ENCODE measurements at places on chromosomes 6 and 20.
A peak's percentile ranks its signal among the peaks of the same experiment; 100 is the strongest.

DNA sequence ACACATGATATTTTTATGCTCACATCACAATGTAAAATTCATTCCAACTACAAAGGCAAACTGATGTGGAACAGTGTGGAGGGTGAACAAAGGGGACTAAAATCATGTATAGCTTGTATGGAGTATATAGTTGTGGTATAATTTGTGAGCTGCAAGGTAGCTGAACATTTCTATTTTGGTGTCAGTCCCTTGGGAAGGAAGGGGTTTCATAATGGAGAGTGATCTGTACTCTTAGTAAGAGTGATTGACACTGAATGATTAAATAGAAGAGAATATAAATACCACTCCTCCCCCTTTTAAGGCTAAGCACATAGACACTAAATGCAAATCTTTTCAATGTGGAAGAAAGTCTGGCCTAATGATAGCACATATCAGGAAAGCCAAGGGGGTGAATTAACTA lies 104.6 kb downstream of the POPDC3 start:
- no peak for DNase-seq

DNA sequence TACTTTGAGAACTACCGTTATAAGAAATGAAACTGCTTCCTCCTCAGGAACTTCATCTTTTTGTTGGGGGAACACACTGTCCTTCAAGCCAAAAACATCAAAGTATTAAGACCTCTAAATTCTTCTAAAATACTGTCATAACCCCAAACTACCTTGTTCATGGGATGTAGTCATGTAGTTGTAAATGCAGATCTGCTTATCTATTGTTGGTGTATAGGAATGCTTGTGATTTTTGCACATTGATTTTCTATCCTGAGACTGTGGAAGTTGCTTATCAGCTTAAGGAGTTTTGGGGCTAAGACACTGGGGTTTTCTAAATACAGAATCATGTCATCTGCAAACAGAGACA lies 282.9 kb upstream of the RUNX2 start:
- no peak for DNase-seq

DNA sequence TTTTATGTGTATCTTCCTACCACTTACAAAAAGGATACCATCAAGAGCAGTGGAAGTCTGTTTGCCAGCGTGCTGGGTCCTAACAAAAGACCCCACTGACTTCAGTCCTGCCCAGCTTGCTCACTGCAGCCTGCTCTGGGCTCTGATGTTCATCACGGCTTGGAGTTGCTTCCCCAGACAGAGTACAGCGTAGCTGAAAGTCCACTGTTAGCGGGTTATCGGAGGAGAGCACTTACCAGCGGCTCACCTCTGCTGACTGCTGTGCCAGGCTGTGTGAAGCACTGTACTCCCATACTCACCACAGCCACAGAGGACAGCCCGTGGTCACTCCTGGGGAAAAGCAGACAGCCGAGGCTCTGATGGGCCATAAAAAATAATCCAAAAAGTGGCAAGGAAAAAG lies 40.2 kb downstream of the CTCFL start:
- no peak for DNase-seq

DNA sequence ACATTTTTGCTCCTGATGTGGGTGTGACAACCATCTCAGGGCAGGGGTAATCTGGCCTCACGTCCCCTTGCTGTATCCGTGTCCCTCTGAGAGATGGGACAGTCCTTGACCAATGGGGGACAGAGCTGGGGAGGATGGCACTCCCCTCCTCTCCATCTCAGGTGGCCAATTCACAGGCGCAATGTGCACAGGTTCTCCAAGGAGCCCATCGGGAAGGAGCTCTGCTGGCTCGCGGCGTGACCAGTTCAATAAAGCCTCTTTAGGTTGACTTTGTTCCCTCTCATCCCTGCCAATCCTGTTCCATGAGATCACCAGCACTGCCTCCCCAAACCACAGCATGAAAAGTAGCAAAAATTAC lies 196.3 kb upstream of the SLC24A3 start:
- DNase-seq: no peak

GRCh38 chr6:36745283-36745682 lies 47.7 kb downstream of the RAB44 start:
- no peak for DNase-seq

- DNase-seq: no peak
Observed at GRCh38 chr20:54598352-54598751, 123.0 kb downstream of the DOK5 start.

DNA sequence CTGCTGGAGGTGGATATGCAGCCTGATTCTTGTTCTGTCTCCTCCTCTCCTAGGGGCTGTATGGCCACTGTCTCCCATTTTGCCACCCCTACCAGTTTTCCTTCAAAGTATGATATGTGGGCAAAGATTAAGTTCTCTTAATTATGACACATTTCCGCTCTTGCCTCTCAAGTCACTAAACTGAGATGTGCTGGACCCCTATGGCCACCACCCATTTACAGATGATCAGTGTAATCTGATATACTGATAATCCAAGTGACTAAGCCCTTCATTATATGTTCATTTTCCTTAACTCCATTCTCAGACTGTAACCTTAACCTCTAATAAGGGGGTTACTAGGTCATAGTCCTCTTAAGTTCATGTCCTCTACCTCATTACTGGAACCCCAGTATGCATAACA lies 711 bp upstream of the C20orf141 start:
- no peak for DNase-seq

DNA sequence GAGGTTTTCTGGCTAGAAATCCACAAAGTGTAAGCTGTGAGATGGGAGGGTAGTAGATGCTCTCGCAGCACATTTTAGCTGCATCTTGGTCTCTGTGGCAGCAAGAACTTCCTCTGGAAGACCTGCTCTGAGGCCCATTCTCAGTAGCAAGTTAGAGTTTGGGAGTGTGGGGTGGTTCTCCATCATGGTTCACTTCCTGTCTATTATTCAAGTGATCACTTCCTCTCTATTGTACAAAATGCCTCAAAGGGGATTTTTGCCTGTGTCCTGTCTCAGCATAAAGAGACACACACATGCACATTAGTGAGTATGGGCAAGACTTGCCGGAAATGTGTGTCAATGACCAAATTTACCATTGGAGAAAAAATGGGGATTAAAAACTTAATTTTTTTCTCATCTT lies 42.5 kb downstream of the LYRM2 start:
- no peak for DNase-seq

DNA sequence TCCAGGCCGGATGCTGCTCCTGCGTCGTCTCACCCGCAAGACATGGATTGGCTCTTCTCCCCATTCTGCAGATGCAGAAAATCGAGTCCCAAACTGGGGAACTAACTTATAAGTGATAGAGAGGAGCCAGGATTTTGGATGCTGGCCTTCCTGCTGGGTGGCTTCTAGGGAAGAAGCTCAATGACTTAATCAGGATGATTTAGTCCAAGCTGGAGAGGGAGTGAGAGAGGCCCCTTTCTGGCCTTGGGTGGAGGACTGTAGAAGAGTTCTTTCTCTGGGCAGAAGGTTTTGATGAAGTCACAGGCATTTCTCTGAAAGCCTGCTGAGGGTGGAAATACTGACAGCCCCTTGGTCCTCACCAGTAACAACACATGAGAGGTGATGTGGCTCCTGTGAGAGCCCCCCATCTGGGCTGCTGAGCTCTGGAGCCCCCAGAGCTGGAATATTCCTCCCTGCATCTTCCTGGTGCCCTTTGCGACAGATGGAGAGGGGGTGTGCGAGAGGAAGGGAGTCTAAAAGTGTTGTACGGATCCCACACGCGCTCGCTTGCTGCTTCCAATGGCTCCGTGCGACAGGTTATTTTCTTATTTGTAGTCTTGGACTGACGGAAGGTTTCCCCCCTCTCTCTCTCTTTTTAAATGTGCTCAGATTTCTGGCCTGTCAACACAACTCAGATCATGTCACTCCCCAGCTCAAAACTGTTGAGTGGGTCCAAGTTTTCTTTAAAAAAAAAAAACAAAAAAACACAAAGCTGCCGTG lies 3.5 kb downstream of the SIRPA start:
- DNase-seq: no peak

DNA sequence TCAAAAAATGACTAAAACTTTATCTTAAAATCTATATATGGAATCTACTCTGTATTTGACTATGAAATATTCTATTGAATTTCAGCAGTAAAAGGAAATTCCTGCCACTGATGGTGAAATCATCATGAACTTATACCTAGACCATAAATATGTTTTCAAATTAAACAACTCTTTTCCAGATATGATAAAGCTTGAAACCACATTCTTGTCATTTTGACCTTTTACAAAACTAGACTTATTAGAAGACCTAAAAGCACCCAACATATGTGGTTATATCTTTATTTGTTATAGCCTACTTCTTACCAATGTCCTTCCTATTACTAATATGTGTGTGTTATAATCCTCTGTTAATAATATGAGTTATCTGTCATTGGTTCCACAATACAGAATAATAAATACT lies 35.3 kb downstream of the FRK start:
- no peak for DNase-seq

- peak; percentile 39 for DNase-seq
Observed at GRCh38 chr6:5866547-5867051, 140.1 kb downstream of the NRN1 start.

GRCh38 chr6:150541576-150541975 lies 58.1 kb upstream of the PLEKHG1 start:
- no peak for DNase-seq

- DNase-seq: no peak
Observed at GRCh38 chr20:56932575-56933330, 303.6 kb downstream of the TFAP2C start.

GRCh38 chr6:151321438-151321837 lies 69.9 kb downstream of the ZBTB2 start:
- no peak for DNase-seq

- DNase-seq: no peak
Observed at GRCh38 chr6:88585276-88585692, 378.1 kb downstream of the RNGTT start.

GRCh38 chr6:119076173-119076572 lies 2.3 kb downstream of the FAM184A start:
- no peak for DNase-seq

DNA sequence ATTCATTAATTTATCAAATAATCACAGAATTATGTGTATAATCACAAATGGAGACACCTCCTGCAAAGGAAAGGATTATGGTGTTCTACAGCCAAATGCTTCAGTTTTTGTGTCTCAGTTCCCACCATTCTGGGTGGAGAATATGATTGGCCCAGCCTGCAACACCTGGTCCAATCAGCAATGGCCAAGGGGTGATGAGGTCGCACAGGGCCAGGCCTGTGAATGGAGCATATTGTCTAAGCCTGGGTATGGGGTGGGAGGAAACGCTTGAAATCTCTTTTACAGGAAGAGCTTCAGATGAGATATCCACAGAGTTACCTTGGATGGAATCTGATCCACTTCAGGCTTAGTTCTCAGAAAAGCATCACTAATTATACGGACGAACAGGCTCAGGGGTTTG lies 271.6 kb downstream of the DHX35 start:
- no peak for DNase-seq

DNA sequence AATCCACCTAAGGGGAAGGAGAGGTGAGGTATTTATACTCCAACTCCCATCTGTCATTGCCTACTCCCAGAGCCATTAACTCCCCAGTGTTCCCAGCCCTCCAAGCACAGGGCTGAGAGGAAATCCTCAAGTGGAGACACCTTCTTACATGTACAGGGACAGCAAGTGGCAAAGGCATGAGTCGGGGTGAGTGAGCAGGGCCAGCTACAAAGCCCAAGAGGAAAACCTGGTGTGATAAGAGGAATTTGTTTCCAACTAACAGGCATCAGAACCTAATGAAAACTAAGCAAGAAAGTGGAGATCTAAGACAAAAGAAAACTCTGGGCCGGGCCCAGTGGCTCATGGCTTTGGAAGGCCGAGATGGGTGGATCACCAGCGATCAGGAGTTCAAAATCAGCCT lies 70.0 kb upstream of the SRSF6 start:
- DNase-seq: no peak

GRCh38 chr6:2108700-2109306 lies 136.6 kb downstream of the GMDS start:
- no peak for DNase-seq

- no peak for DNase-seq
Observed at GRCh38 chr20:35066194-35066593, 26.4 kb downstream of the TRPC4AP start.

DNA sequence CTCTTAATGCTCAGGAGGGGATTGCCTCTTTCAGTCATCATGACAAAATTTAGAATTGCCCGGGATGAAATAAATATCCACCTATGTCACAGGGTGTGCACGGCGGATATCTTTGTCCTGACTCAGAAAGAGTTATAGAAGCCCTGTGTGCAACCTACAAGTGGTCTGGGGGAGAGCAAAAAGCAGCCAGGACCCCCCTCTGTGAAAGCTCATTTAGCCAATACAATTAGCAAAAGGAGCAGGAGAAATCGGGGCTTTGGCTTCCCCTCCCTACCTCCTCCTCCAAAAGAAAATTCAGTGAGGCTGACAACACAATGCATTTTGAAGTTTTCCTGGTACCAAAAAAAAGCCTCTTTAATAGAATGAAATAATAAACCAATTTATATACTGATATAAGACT lies 21.8 kb downstream of the FOXA2 start:
- DNase-seq: no peak

DNA sequence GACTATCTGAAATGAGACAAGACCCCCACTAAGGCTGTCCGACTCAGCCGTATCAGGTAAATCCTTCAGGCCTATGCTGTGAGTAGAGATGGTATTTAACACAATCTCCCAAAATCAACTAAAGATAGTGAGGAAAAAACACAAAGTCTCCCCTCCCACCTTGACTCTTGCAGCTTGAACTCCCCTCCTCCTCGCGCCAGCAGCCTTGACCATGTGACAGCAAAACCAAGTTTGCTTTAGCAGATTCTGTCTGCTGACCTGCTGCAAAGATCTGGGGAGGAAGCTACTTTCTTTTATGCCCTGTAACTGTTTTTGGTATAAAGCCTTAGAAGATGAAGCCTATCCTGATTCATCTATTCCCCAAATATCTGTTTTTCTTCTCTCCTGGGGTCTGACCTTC lies 509.5 kb downstream of the CDH26 start:
- no peak for DNase-seq

DNA sequence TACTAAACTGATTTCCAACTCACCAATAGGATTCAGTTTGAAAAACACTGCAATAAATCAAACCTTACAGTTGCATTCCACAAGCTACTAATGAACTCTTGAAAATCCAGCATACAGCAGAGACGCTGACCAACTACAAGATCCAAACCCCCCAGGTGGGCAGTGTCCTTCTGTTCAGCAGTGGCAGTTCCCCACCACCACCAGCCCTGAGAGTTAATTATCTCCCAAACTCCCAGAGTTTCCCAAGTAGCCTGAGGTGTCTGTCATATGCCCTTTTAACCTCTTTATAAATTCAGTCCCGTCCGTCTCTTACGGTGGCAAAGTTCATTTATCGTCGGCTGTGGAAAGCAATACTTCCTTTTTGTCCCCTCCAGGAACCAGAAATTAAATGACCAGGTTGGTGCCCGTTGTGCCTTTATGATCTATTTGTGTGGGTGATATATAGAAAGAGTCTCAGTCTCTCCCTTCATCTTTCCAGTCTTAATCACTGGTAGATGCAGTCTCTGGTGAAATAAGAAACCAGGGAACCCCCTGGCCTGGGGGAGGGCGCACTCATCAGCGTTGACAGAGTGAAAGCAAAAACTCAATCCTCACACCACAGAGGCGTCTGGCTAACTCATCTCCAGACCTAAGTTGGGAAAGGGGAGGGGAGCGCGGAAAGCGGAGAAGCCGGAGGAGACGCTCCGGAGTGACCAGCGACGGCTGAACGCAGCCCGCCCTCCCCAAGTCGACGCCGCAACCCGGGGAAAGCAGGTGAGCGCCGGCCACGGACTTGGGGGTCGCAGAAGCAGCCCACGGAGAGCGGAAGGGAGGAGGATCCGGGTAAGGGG lies 717 bp downstream of the MRPL14 start:
- peak; percentile 50 for DNase-seq

GRCh38 chr20:25469558-25469957 lies 62.1 kb downstream of the GINS1 start:
- no peak for DNase-seq

- no peak for DNase-seq
Observed at GRCh38 chr20:53370345-53370961, 223.2 kb downstream of the ZNF217 start.

All from fibroblast of skin of left quadriceps (primary cell).